ENCODE measurements at places on chromosomes 4 and X.

- no peak for DNase-seq
These were observed 19.7 kb upstream of the SOX3 start for GRCh38 chrX:140524556-140524955.

- DNase-seq = no peak
These were observed 124.5 kb downstream of the CHM start for GRCh38 chrX:85922821-85923220.

- no peak for DNase-seq
These were observed 56.6 kb upstream of the HOPX start for GRCh38 chr4:56737666-56738065.

DNA sequence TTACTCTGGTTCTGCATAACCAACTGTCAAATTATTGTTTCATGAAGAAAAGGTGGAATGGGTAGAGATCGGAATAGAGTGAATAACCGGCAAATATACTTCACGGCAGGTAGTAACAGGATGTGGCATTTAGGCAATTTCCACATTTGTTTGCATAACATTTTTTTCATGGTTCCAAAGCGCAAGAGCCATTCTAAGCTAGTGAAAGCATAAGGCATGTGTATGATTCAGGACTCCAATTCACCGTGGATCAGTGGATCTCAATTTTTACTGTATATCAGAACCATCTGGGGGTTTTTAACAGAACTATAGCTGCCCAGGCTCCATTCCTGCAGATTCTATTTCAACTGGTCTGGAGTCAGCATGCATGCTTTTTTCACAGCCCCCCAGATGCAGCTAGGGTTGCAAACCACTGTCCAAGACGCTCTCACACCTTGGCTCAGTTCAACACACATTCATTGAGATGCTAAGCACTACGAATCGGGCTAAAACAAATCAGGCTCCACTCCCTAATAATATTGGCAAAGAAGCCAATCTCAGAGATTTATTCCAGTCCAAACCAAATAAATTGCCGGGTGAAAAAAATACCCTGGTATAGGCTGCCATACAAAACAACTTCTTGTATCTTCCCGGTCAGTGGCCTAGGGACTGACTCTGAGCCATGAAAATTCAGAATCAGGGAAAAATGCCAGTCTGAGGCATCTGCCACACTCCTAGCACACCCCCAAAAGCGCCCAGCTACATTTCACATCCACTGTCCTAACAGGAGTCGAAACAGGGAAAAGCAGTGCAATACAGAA lies 30.0 kb downstream of the AFAP1 start:
- DNase-seq = no peak

DNA sequence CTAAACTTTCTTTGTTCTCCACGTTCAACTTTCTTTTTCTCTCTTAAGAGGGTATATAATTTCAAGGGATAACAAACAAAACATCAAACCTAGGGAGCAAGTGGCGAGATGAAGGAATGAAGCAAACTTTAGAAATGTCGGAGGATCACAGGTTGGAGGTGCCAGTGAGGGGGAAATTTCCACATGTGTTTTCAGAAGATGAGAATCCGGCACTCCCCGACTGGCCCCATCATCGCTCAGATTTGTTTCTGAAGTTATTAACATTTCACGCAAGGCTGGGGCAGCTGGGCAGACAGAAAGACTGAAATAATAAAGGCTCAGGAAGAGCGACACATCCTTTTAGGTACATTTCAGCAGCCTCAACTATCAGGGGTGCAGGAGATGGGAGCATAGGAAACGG lies 134.9 kb downstream of the SMIM20 start:
- no peak for DNase-seq

- no peak for DNase-seq
These were observed 509.8 kb downstream of the ARAP2 start for GRCh38 chr4:35734381-35735098.

GRCh38 chrX:97310373-97310772 lies 426.7 kb downstream of the RPA4 start:
- DNase-seq = no peak

DNA sequence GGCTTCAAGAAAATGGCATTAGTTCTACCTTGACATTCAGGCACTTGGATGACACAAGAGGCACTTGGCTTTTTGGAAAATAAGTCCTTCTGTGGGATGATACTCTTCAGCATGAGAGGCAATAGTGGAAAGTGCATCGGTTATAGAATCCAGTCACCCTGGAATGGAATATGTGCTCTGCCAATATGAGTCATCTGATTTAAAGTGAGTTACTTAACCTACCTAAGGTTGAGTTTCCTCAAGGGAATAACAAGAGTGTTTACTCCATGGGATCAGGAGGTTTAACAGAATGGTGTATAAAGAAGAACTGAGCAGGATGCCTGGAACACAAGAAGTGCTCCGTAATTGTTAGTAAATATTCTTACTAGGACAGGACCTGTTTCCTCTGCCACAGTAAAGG lies 10.7 kb downstream of the SLC39A8 start:
- no peak for DNase-seq

- DNase-seq = no peak
These were observed 95.1 kb downstream of the AFAP1 start for GRCh38 chr4:7844594-7844991.

GRCh38 chr4:107826421-107826980 lies 1.8 kb downstream of the SGMS2 start:
- DNase-seq = no peak

GRCh38 chr4:113355550-113356371 lies 306.3 kb downstream of the ANK2 start:
- no peak for DNase-seq

DNA sequence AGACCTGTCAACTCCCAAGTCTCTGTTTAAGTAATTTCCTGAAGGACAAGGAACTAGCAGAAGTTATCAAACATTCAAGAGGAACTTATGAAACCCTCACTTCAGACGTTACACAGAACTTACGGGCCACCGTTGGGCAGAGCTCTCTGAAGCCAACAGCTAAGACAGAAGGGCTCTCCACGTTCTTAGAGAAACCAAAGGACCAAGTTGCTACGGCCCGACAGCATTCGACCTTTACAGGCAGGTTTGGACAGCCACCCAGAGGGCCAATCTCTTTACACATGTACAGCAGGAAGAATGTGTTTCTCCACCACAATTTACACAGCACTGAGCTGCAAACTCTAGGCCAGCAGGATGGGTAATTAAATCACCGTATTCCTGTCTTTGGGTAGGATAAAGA lies 705.1 kb upstream of the GRID2 start:
- no peak for DNase-seq

DNA sequence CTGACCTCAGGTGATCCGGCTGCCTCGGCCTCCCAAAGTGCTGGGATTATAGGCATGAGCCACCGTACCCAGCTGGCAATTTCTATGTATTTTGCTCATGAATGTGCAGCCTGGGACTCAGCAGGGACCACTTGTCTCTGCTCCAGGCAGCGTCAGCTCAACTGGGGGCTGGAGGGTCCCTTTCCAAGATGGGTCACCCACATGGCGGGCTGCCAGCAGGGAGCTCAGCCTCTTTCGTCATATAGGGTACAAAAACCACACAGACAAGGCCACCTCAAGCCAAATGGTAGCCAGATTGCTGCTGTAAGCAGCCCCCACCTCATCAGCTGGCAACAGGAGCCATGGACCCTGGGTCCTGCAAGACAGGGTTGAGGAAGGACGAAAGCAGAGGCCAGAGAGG lies 2.4 kb upstream of the CLDN24 start:
- DNase-seq = no peak

GRCh38 chr4:168619266-168619631 lies 122.4 kb downstream of the PALLD start:
- no peak for DNase-seq

- DNase-seq = no peak
These were observed 342.7 kb upstream of the PABPC4L start for GRCh38 chr4:134544303-134544770.

GRCh38 chr4:130851932-130852331 lies 1756.0 kb downstream of the C4orf33 start:
- no peak for DNase-seq

DNA sequence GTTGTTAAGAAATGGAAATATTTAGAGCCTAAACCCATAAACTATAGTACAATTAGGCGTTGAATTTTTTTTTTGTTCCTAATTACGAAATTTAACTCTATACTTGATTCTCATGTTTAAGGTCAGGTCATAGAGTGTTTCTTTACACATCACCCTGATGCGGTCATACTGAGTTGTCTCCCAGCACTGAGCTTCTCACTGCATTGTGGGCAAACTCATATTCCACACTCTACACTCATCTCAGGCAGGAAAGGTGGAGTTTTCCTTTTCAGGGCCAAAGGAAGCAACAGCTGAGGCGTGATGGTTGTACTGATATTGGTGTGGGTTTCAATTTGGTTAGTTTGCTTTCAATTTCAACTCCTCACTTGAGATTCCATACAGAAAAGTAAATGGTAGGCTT lies 75.4 kb downstream of the FAT4 start:
- no peak for DNase-seq

DNA sequence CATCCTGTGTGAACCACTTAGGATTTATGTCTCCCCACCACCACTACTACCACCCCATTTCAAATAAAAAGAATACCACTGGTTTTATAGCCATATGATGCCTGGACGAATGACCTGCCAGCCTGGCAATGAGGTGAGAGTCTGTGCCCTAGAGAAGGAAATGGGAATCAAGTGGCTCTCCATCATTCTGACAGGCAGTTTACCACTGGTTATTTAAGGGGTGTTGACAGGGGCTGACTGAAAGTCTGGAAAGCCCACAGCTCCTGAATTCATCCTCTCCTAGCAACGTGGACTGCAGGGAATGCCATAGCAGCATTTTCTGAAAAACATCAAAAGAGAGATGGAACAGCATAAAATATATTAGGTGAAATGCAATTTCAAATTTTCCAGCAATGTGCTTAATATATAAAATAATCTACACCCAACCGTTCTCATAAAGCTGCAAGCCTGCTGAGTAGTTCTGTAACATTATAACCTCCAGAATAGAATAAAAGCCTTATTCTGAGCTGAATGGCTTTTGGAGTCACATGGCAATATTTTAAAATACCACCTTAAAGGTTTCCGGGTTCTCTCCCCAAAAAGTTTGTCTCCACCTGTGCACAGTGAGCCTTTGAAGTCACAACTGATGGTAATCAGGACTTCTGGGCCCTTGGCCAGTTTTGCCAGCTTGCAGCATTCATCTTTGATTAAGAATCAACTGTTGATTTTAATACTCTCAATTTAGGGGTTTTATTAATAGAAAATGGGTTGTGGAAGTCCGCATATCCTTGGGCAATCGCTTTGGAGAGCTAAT lies 121.5 kb downstream of the DCTD start:
- DNase-seq = no peak

GRCh38 chr4:170229006-170229405 lies 139.2 kb upstream of the AADAT start:
- DNase-seq = no peak

- DNase-seq = no peak
These were observed 336.9 kb downstream of the ZNF674 start for GRCh38 chrX:46208225-46208854.

DNA sequence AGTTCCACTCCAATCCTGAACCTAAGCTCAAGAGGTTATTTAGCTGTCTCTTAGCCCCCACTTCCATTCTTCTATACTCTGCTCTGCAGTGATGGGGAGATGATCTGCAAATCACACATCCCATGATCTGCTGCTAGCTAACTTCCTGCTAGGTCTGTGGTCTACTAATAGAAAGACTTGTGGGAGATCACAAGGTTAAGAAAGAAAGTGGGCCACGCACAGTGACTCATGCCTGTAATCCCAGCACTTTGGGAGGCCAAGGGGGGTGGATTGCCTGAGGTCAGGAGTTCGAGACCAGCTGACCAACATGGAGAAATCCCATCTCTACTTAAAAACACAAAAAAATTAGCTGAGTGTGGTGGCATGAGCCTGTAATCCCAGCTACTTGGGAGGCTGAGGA lies 471.1 kb upstream of the NWD2 start:
- DNase-seq = no peak

DNA sequence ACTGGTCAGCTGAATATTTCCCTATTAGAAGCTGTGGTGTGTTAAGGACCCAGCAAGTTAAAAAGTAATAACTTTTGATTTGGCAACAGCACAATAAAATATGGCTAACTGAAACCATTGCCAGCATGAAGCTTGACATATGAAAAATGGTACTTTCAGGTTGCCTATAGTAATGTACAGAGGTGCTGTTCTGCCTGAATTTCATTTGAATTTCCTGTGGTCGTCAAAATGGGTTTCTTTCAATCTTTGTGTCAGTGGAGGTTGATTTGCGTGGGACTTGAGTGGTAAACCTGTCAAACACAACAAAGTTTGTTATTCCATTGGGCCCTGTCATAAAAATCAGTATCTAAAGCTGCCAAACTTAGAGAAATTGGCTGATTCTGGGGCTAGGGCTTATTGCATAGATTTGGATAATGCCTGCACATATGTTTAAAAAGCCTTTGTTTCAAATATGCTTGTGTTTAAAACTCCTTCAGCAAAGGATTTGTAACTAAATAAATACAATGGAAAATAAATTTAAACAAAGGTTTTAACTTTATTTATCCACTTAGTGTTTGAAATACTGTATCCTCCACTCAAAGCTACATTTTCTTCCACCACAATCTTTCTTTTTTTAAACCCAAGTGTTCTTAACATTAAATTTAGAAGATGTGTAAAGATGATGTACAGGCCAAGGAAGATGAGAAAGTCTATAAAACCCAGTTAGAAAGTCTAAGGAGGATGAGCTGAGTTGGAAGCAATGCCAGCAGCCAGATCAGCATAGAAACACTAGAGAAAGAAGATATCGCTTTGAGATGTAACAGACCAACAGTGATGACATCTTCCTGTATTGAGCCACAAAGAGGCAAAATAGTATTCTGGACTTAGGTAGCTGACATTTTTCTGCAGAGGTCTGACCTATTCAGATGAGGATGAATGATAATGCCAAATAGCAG lies 134.8 kb upstream of the GIMD1 start:
- no peak for DNase-seq

GRCh38 chr4:114997576-114998247 lies 115.7 kb downstream of the NDST4 start:
- no peak for DNase-seq

- DNase-seq = no peak
These were observed 666.8 kb downstream of the PCDH18 start for GRCh38 chr4:136865526-136865925.

GRCh38 chr4:15361529-15361928 lies 66.3 kb upstream of the C1QTNF7 start:
- DNase-seq = no peak

DNA sequence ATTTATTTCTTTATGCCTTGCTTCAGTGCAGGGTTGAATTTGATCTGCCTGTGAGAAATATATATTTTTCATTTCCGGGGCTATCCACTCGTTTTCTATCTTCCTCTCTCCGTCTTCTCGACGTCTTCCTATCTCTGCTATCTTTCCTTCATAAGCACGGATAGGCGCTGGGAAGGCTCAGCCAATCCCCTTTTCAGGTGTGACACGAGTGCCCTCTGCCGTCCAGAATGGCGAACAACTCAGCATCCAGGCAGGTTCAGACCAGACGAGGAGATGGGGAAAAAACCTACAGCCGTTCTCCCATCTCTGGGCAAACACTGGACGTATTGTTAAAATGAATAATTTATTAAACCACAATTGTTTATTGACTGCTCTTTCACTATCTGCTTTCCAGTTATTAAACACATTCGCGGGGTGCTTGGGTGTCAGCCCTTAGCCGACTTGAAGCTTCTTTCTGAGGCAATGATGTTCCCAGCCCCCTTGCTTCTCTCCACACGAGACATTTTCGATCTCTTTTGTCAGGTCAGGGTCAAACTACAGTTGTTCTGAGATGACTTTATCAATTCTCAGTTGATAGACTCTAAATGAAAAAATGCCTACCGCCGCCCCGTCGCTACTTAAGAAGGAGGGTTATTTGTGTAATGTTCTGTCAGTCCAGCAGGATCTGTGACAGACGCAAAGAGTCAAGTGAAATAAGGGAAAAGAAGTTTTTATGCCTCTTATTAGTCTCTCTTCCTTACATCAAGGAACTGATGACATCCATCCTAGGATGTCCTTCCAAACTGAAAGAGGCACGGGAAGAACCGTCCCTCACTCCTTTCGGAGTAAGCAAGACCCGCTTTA lies 96.3 kb upstream of the NOCT start:
- DNase-seq = peak; percentile 25

Measured in D721Med (cell line).